ENCODE measurements at places on chromosomes 2 and 18.

- DNase-seq, result no peak
Measured at GRCh38 chr2:235005023-235005422, 53.2 kb downstream of the SH3BP4 start.

- DNase-seq, result no peak
Measured at GRCh38 chr18:74508821-74509225, 12.7 kb downstream of the CNDP2 start.

DNA sequence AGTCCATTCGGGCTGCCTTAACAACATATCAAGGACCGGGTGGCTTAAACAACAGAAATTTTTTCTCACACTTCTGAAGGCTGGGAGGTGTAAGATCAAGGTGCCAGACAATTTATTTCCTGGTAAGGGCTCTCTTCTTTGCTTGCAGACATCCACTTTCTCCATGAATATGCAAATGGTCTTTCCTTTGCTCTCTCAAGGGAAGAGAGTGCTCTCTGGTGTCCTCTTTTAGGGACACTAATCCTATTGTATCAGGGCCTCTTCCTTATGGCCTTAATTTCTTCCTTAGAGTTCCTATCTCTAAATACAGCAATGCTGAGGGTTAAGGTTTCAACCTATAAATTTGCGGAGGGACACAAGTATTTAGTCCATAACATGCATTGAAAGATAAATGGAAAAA is 770.8 kb downstream of the DSC3 start:
- DNase-seq, result no peak

GRCh38 chr2:147628971-147629421 is 215.8 kb upstream of the ACVR2A start:
- DNase-seq, result no peak

DNA sequence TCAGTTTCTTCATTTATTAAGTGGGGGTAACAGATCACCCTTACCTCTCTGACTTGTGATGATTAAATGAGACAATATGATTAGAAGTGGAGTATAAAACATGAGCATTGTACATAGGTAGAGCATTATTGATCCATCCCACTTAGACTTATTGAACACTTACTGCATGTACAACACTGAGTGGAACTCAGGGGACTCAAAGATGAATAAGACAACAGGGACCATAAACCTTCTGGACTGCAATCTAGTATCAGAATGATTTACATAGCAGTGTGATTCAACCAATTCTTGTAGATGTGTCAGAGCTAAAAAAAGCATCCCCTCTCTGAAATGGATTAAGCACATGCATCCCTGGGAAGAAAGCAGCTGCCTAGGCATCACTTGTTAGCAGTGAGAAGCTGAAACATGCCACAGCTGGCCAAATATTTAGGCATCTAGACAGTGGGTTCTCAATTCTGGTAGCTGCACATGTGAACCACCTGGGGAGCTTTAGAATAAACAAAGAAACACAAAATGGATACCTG is 111.5 kb downstream of the CYRIA start:
- DNase-seq, result no peak

DNA sequence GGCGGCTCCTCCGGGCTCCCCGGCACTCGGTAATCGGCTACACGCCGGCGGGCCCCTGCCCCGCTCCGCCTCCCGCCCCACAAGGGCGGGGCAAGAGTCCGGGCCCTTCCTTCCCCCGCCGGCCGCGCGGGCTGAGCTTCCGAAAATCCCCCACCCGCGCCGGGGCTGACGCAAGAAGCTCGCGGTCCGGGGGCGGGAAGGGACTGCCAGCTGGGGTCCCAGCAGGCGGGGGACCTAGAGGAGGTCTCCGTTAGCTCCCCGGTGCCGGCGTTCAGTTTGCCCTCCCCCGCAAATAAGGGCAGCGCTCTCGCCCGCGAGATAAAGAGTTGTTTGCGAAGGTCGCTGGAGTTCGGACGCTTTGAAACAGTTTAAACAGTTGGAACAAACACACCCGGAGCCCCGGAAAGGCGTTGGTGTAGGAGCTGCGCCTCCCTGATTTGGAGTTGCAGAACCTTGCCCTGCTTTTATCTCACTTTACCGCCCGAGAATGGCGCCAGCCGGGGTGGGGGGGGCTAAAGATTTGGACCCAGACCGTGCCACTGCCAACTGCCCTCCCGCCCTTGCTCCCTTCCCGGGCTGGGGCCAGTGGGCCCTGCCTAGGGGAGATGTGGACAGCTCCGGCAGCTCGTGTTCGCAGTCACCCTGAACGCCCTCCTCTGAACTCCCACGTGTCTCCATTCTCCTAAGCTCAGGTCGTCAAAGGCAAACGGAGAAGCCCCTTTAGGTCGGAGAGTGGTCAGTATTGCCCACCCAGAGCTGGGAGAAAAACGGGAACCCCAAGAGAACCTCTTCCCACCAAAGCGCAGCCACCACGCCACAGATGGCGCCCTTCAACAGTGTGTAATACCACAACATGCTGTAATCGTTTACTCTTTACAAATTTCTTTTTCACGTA is at the start of gene NFE2L2:
NFE2L2 (minus strand) TSS at position 35 of the 895 bp plus-strand sequence. CDS start 151 bp downstream, outside the sequence.
- DNase-seq, result peak; percentile 76

- no peak for DNase-seq
Measured at GRCh38 chr2:8478471-8478793, 203.4 kb upstream of the ID2 start.

- no peak for DNase-seq
Measured at GRCh38 chr2:240237609-240238174, 97.2 kb upstream of the OTOS start.

GRCh38 chr2:207334624-207335371 is 169.1 kb upstream of the KLF7 start:
- DNase-seq, result peak; percentile 58

GRCh38 chr2:160375037-160375436 is 118.6 kb downstream of the RBMS1 start:
- DNase-seq, result no peak

- no peak for DNase-seq
Measured at GRCh38 chr2:128095201-128095600, 4.2 kb downstream of the UGGT1 start.

DNA sequence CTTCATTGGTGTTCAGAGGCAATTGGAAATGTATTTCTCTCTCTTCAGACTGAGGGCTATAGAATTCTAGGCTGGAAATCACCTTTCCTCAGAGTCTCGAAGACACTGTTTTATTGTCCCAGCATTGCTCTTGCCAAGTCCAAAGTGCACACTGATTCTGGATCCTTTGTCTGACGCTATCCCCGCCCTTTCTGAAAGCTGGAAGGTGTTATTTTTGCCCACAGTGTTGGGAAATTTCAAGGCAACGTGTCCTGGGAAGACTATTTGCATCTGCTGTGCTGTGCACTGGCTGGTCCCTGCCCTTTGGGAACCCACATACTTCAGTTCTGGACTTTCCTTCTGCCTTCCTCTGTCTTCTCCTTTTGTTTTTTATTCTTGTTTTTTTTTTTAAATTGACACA is 190.8 kb downstream of the SH3BP4 start:
- no peak for DNase-seq

DNA sequence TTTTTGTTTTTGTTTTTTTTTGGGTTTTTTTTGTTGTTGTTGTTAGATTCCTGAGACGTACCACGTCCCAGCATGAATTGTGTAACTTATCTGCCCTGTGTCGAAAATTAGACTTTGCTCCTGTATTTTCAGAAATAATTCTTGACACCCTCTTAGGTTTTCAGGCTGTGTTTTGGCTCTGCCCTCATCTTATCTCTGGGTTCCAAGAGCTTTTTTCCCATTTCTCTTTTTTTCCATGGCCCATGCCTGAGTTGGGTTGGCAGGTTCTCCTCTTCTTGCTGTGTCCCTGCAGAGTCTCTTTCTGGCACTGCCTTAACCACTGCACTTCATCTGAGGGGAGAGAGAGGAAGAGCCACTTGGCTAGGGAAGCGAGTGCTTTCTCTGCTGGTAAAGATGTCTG is 42.4 kb downstream of the CTIF start:
- no peak for DNase-seq
